Left ventricle myocardium inferior (tissue), 1 donor: ENCODE measurements at places on chromosomes 1 and 21. TPM values are rescaled to one million over a fixed set of nuclear protein-coding genes. Genes with fewer than 3 reads are reported as not detected.

DNA sequence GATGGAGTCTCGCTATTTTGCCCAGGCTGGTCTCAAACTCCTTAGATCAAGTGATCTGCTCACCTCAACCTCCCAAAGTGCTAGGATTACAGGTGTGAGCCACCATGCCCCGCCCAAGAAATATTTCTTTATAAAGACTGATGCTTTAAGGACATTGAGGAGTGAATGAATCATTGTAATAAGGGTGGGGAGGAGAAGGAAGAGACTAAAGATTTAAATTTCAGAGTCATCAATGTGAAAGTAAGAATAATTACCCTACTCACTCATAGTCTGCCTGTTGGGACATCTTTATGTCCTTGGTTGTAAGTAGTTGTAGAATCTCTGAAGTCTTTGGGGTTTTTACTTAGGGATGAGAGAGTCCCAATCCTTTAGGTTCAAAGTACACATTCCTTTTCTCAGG is 7.3 kb downstream of the KDM1A start:
- no peak overlapping the region for H3K4me3 ChIP-seq
- no peaks in the 10 kb centered on the region for H3K27me3 ChIP-seq
- peaks cover 3% of the 10 kb centered on the region for H3K4me1 ChIP-seq
- no peaks in the 10 kb centered on the region for H3K36me3 ChIP-seq
- no peak overlapping the region for H3K27ac ChIP-seq

DNA sequence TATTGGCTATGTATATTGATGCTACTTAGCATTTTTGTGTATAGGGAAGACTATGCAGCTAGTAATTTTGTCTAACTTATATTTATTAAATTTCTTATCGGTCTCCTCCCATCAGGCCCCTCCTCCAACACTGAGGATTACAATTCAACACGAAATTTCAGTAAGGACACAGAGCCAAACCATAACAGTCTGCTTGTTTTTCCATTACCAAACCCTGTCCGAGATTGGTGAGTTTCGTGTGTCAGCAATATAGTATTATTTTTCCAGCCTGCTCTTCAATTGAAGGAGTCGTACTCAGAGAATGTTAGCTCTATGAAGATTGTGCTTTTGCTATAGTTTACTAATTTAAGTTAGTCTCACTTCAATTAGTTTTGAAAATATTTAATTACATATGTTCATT is 1495.3 kb downstream of the MRPL39 start:
- no peaks in the 10 kb centered on the region for H3K4me1 ChIP-seq
- no peak overlapping the region for H3K27ac ChIP-seq
- DNase-seq = no peak
- no peak overlapping the region for H3K4me3 ChIP-seq

DNA sequence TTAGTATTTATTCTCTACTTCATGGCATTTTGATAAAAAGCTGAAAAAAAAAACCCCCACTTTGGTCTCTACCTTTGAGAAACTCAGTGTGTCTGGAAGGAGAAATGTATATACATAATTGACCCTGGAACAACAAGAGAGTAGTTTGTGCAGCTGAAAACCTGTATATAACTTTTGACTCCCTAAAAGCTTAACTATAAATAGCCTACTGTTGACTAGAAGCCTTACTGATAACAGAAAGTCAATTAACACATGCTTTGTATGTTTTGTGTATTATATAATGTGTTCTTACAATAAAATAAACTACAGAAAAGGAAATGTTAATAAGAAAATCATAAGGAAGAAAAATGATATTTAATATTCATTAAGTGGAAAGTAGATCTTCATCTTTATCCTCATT is 88.0 kb downstream of the NEK7 start:
- peaks cover 60% of the 10 kb centered on the region for H3K4me1 ChIP-seq
- H3K4me3 ChIP-seq = no peak overlapping the region
- H3K27me3 ChIP-seq = no peaks in the 10 kb centered on the region
- DNase-seq = no peak
- no peaks in the 10 kb centered on the region for H3K36me3 ChIP-seq

DNA sequence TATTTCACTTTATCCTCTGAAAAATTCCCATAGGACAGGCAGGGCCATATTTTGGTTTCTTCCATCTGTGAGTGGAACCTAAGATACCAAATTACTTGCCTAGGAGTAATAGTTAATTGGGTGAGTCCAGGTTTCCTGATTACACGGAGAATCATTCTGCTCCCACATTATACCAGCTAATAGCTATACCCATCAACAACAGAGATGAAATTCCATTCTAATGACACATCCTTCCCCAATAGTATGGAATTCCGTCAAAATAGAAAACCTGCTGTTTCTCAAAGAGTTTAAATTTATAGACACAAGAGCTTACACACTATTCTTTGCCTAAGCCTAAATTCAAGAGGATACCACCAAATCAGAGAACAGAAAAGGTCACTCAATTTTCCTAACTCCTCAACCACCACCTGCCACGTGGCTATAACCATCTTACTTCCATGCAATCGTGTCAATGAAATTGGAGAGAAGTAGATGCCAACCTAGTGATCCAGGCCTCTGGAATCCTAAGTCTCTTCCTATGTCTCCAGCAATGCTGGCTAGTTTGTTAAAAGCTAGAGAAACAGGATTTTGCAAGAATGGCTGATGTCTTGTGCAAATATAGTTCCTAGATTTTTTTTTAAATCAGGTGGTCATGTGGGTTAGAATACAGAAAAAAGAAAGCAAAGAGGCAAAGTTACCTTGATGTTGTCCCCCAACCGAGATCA is 6.2 kb downstream of the PPT1 start:
- no peak overlapping the region for H3K4me3 ChIP-seq
- no peak for DNase-seq
- no peaks in the 10 kb centered on the region for H3K27me3 ChIP-seq
- no peak overlapping the region for H3K27ac ChIP-seq
- peaks cover 2% of the 10 kb centered on the region for H3K4me1 ChIP-seq
- H3K36me3 ChIP-seq = peaks cover 58% of the 10 kb centered on the region

DNA sequence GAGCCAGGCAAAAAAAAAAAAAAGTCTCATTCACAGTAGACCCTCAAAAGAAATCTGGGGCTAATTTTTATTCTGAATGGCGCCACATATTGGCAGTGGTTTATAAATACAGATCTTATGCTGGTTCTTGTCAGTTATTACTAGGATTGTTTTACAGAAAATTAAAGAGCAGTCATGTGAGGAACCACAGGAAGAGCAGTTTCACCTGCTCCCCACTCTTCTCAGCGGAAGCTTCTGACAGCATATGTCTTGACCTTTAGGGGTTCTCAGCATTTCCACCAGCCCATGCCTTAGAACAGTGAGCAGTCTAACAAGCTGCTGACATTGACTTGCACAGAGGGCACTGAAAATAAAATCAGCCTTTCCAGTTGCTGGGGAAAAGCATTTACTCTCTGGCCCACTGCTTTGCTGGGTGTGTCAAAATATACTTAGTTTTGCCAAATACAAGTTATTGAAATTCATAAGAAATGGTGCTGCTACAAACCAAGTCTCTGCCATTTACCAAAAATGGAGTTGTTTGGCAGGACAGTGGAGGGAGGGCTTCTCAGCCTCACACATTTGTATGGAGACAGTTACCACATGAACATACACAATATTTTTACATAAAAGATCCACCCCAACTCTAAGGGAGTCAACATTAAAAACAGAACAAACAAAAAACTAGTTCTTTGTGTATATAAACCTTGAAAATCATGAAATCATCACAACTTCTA is 144.2 kb downstream of the SYT2 start:
- H3K36me3 ChIP-seq = peaks cover 82% of the 10 kb centered on the region
- H3K27me3 ChIP-seq = no peaks in the 10 kb centered on the region
- H3K4me3 ChIP-seq = no peak overlapping the region
- peaks cover 100% of the 10 kb centered on the region for H3K4me1 ChIP-seq
- no peak for DNase-seq
- peak overlapping the region; percentile 32 for H3K27ac ChIP-seq

GRCh38 chr1:224212618-224213061 is 29.6 kb downstream of the DEGS1 start:
- no peaks in the 10 kb centered on the region for H3K27me3 ChIP-seq
- no peak overlapping the region for H3K4me3 ChIP-seq
- H3K27ac ChIP-seq = no peak overlapping the region
- DNase-seq = no peak
- H3K4me1 ChIP-seq = peaks cover 43% of the 10 kb centered on the region
- no peaks in the 10 kb centered on the region for H3K36me3 ChIP-seq

GRCh38 chr1:60797351-60797750 is 285.0 kb upstream of the NFIA start:
- no peaks in the 10 kb centered on the region for H3K36me3 ChIP-seq
- no peak overlapping the region for H3K4me3 ChIP-seq
- no peaks in the 10 kb centered on the region for H3K27me3 ChIP-seq
- DNase-seq = no peak
- H3K27ac ChIP-seq = no peak overlapping the region

- no peak for DNase-seq
- peaks cover 54% of the 10 kb centered on the region for H3K4me1 ChIP-seq
- H3K36me3 ChIP-seq = no peaks in the 10 kb centered on the region
- H3K27ac ChIP-seq = no peak overlapping the region
- peaks cover 49% of the 10 kb centered on the region for H3K27me3 ChIP-seq
Observed at GRCh38 chr1:39955547-39956539, 898 bp downstream of the MFSD2A start.

DNA sequence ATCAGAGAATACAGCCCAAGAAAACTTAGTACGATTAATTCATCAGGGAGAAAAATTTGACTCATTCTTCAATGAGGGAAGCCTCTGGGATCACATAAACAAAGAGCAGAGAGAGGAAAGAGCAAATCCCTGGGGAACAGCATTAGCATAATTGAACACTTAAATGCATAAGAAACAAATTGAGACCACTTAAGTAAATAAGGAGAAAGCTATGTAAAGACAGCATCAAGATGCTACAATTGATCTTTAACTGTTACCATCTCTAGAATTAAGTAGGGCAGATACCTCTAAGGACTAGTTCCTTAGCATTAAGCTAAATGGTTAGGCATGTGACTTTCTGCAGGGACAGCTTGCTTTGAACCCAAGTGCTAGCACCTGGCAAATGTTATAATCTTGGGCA is 265.1 kb upstream of the NEGR1 start:
- H3K27ac ChIP-seq = no peak overlapping the region
- H3K27me3 ChIP-seq = no peaks in the 10 kb centered on the region
- H3K4me1 ChIP-seq = no peaks in the 10 kb centered on the region
- H3K36me3 ChIP-seq = no peaks in the 10 kb centered on the region

- H3K27me3 ChIP-seq = no peaks in the 10 kb centered on the region
- no peaks in the 10 kb centered on the region for H3K36me3 ChIP-seq
- no peak overlapping the region for H3K4me3 ChIP-seq
- no peak for DNase-seq
- H3K4me1 ChIP-seq = no peaks in the 10 kb centered on the region
- H3K27ac ChIP-seq = peak overlapping the region; percentile 70
Observed at GRCh38 chr1:115275216-115275615, 62.8 kb downstream of the NGF start.

- H3K27ac ChIP-seq = no peak overlapping the region
- no peaks in the 10 kb centered on the region for H3K36me3 ChIP-seq
- H3K4me3 ChIP-seq = no peak overlapping the region
- H3K4me1 ChIP-seq = peaks cover 33% of the 10 kb centered on the region
Observed at GRCh38 chr21:38293765-38294164, 37.0 kb downstream of the KCNJ15 start.

GRCh38 chr1:170735366-170736263 is 71.7 kb downstream of the PRRX1 start:
- H3K36me3 ChIP-seq = peaks cover 4% of the 10 kb centered on the region
- H3K27me3 ChIP-seq = no peaks in the 10 kb centered on the region
- peak overlapping the region; percentile 21 for H3K27ac ChIP-seq

DNA sequence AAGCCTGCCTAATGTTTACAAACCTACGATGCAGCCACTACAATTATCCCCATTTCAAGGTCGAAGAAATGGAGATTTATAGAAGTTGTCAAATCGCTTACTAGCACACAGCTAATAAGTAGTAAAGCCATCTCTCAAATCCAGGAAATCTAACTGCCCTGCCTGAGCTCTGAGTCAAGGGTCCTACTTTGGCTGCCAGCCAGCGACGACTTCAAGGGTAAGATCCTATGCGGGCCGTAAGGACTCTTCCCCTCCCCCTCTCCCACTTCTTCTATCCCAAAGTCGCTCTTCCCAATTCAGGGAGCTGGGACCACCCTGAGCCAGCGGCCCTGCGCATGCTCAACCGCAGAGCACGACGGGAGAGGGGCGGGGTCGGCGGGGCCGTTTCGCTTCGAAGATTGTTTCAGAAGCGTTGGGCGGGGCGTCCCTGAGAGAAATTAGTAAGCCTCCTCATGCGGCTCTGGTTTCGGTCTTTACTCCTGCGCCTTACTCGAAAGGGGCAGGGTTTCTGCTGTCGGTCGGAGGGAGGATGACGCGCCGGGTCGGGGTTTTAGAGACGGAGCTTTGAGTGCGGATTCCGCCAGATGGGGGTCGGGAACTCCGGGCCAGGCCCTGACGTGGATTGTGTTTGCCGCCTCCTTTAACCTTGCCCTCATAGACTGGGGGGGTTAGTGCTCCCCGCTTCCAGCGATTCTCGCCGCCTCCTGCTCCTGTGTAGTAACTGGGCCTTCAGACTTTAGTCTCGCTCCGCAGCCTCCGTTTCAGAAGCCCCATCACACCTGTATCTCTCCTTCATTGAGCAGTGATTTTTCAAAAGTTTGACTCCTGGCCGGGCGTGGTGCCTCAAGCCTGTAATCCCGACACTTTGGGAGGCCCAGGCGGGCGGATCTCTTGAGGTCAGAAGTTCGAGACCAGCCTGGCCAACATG is at the start of gene ZMYM1:
TSS of gene ZMYM1 (plus strand) at position 383 of the 928 bp plus-strand sequence. CDS start 14,603 bp downstream, outside the sequence.
- peak; percentile 88 for DNase-seq
- no peaks in the 10 kb centered on the region for H3K36me3 ChIP-seq
- peaks cover 31% of the 10 kb centered on the region for H3K4me1 ChIP-seq
- H3K27ac ChIP-seq = peak within 1 kb of the TSS; percentile 91

- H3K27ac ChIP-seq = no peak overlapping the region
- H3K27me3 ChIP-seq = peaks cover 11% of the 10 kb centered on the region
- no peaks in the 10 kb centered on the region for H3K36me3 ChIP-seq
- no peak for DNase-seq
Observed at GRCh38 chr1:219812491-219813203, 115.7 kb downstream of the SLC30A10 start.

DNA sequence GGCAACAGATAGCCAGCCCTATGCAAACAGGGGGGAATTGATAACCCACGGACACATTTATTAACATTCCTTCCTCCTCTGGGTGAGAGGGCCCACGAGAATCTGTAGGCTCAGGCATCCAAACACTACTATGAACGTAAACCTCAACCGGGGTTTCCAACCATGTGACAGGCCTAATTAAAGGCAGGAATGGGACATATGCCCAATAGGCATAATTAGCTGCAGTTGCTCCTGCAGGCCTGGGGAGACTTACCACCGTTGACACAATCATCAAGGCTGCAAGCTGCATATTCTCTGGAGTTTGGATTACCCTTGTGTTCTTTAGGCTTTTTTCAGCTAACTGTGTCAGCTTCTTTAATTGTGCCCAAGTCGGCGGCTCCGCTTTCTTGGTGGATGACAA is 22.2 kb upstream of the GBP1 start:
- no peaks in the 10 kb centered on the region for H3K27me3 ChIP-seq
- no peak overlapping the region for H3K27ac ChIP-seq
- H3K36me3 ChIP-seq = no peaks in the 10 kb centered on the region
- DNase-seq = no peak

Gene COL8A2
- 1.2 TPM for total RNA-seq

Gene C1orf53
- total RNA-seq = 7.8 TPM

Gene OLFML2B
- total RNA-seq = 3.4 TPM

Gene PTTG1IP
- total RNA-seq = 171 TPM

Gene BEND5
- total RNA-seq = 4.2 TPM

Gene SPTA1
- total RNA-seq = not detected

Gene HSD17B7
- 5.1 TPM for total RNA-seq
